ENCODE measurements at places on chromosomes 16 and 17. TPM values are rescaled to one million over a fixed set of nuclear protein-coding genes. Genes with fewer than 3 reads are reported as not detected.

Gene APPBP2
- 21.4 TPM for total RNA-seq

Gene SMG1
- 148 TPM for total RNA-seq

Gene CCDC40
- total RNA-seq, result 0.37 TPM

GRCh38 chr16:81881228-81881627 is 102.1 kb downstream of the PLCG2 start:
- no peak for DNase-seq

DNA sequence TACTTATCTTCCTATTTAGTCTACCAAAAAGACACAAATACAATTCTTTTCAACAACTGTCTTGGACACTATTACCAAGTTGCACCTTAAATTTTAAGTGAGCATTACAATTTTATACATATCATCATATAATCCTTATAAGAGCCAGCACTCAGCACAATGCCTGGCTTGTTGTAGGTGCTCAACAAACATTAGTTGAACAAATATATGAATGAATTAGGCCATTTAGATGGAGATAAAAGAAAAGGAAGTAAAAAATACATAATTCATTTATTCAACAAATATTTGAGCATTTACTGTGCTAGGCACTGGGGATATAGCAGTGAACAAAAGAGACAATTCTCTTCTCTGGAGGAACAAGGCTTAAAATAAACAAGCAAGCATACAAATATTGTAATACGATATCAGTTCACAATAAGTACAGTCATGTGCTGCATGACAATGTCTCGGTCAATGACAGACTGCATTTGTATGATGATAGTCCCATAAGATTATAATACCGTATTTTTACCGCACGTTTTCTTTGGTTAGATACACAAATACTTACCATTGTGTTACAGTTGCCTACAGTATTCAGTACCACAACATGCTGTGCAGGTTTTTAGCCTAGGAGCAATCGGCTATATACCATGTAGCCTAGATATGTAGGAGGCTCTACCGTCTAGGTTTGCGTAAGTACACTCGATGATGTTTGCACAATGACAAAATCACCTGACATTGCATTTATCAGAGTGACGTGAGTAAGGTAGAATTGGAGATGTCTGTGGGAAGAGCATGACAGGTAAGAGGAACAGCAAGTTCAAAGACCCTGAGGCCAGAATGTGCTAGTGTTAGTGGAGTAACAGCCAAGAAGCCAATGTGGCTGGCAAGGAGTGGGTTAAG is 86.4 kb upstream of the HS3ST2 start:
- no peak for DNase-seq

Gene TAC4
- total RNA-seq, result not detected

Gene CEP131
- total RNA-seq, result 15.6 TPM

- peak; percentile 79 for DNase-seq
These were observed 123.0 kb downstream of the RPTOR start for GRCh38 chr17:80667462-80668277.

DNA sequence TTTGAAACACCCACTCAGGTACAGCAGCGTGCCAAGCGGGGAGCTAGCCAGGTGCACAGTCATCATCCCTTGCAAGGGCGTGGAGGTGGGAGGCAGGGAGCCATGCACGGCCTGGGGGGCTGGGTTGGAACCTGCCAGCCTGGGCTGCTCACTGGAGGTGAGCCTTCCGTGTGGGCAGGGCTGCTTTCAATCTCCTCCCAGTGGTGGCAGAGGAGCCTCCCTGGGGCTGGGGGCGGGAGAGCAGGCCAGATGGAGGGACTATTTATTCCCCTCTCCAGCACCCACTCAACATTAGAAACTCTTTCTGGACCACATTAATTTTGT is 90.3 kb downstream of the KATNIP start:
- DNase-seq, result no peak

Gene BRIP1
- 19.9 TPM for total RNA-seq

Gene CCL1
- 111 TPM for total RNA-seq

- DNase-seq, result no peak
These were observed 64.4 kb downstream of the KSR1 start for GRCh38 chr17:27520491-27521185.

DNA sequence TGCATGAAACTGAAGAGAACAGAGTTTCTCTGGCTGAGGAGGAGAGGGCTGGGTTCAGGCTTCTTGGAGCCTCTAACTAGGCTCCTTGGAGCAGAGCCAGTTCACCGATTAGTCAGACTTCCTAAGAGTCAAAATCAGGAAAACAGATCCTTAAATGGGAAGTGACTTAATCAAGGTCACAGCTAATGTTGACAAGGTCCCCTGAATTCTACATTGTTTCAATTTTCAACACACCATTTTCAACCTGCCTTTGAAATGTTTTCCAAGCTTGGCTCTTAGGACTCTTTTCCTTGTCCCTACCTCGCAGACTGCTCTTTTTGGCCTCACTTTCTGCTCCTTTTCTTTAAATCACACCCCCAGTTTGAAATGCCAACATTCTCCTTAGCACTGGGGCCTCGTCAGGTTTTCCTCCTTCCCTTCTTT is 16.3 kb downstream of the MYL4 start:
- no peak for DNase-seq

DNA sequence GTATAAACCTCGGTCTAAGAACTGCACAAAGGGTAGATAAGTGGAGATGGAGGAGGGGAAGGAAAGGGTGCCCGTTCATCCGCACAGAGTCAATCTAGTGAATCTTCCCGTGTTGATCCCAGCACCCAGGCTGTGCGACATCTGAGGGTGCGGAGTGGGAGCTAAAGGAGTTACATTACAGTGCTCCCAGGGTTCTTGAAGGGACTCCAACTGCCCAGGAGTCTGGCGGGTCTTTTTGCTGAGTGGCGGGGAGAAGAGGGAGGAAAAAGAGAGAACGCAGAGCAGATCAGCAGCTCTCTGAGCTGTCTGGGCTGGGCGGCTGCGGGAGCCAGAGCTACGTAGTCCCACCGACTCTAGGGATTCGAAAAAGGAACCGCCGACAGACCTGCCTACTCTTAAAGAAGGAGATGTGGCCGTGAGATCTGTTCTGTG is 1.6 kb upstream of the CA10 start:
- no peak for DNase-seq

DNA sequence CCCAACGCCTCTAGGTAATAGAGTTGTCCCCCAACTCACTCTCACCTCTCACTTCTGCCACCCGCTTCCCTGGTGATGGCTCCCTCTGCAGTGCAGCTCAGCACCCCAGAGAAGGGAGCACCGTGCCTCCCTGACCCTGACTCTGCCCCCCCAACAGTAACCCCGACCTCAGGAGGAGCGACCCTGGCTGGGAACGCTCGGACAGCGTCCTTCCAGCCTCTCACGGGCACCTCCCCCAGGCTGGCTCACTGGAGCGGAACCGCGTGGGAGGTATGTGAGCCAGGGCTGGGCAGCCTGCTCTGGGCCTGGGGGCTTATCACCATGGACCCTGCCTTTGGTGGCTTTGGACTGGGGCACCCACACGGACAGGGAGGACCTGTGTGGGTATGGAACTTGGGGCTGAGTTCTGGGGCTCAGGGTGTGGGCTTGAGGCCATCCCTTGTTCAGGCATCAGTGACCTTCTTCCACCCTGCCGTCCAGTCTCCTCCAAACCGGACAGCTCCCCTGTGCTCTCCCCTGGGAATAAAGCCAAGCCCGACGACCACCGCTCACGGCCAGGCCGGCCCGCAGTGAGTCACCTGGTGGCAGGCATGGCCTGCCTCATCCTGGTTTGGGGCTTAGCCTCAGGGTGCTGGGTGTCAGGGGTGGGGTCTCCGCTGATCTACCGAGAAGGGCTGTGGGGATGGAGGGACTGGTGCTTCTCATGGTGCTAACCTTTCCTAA is 6.7 kb upstream of the C17orf107 start:
- no peak for DNase-seq

GRCh38 chr17:37117373-37118142 is 168.8 kb downstream of the AATF start:
- no peak for DNase-seq

GRCh38 chr16:1606774-1607173 is 5.1 kb downstream of the IFT140 start:
- no peak for DNase-seq

DNA sequence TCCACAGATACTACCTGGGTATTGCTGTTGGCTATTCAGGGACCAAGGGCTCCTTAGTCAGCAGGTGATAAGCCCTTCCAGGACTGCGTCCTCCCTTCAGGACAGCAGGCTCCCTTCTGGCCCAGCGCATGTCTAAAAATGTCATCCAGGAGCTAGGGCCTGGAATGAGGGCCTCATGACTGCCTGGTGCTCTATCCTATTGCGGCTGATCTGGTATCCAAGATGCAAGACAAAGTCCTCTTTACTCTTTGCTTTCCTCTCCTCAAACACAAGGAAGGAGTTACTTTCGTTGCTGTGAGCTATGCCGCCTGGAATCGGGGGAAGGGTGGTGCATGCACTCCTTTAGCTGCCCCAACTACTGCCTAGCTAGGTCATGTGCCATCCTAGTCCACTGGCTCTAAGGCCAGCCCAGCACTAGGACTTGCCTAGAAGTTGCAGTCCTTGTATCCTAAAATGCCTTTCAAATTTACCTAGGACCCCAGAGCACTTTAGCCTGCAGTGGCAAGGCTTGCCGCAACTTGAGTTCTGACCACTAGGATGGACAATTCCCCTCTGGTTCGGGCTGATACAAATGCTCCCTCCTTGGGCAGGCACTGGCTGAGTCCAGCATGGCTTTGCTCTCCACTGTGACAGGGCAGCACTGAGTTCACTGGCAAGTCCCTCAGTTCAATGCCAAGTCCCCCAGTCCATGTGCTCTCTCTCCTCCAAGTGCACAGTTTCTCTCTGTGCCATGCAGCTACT is 10.1 kb upstream of the TMEM219 start:
- no peak for DNase-seq

Gene KRT25
- not detected for total RNA-seq

GRCh38 chr17:51279183-51279582 is 18.8 kb downstream of the UTP18 start:
- DNase-seq, result no peak

Gene SLC13A2
- not detected for total RNA-seq

DNA sequence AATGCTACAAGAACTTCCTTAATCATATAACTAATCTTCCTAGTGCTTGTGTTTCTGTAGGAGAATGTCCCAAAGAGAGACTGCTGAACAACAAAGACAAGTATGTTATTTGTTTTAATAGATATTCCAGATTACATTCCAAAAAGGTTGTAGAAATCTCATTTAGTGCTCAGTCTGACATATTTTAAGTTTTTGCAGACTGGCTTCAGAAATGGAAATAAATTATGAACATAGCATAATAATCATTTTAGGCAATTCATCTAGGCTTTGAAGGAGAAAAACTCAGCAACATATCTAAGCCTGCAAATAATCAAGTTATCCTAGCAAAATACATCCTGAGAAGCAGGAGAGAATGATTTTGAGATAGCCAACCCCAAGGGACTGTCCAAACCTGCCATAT is 171.6 kb upstream of the CDH5 start:
- DNase-seq, result no peak

Gene NACA2
- total RNA-seq, result not detected

DNA sequence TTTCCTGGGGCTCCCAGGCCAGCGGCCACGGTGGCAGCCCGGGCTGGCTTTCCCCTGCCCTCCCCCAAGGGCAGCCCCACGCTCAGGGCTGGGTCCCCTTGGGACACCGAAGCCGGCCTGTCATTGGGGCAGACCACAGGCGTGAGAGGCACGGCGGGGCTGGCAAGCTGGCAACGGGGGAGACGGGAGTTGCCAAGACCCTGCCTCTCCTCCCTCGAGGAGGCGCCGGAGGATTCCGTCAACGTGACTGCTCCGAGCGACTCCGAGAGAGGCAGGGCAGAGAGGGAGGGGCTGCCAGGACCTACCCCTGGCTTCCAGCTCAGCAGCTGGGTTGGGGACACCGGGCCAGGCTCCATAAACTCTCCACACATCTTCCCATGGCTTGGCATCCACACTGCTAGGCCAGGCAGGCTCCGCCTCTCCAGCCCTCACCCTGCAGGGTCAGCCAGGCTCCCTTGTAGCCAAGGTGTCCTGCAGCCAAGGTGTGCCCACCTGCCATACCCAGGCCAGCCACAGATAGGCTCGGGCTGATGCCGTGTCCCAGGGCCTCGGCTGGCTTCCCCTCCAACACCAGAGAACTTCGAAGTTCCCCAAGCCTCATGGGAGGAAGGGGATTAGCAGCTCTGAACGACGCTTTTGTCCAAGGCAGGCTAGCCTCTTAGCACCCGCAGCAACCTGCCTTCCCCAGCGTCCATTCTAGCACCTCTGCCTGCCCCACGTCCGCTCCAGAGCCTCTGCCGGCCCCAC is 25.5 kb downstream of the TIMM22 start:
- DNase-seq, result no peak

Gene MMP2
- total RNA-seq, result not detected

DNA sequence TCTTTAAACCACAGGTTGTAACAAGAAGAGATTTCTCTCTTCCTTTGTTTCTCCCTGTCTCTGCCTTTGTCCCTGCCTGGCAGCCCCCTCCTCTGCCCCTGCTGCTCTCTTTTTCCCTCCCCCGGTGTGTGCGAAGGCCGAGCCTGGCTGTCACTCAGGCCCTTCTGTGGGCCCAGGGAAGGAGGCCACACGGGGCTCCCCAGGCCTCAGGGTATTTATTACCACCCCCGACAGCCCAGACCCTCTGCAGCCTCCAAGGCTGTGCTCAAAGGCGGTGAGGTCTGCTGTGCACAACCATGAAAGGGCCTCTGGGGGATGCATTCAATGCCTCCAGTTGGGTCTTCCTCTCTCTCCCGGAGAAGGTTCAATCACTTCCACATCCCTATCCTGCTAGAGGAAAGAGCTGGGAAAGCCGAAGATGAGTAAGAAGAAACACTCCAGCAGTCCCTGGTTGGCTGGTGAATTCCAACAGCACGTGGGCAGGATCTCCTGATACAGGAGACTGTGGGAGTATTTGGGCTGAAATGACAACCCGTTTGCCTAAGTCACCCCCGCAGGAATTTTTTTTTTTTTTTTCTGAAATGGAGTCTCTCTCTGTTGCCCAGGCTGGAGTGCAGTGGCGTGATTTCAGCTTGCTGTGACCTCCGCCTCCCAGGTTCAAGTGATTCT is 34.2 kb downstream of the ZNF423 start:
- no peak for DNase-seq

Gene CCDC154
- 1.3 TPM for total RNA-seq

Gene PDE6G
- total RNA-seq, result 3.7 TPM

DNA sequence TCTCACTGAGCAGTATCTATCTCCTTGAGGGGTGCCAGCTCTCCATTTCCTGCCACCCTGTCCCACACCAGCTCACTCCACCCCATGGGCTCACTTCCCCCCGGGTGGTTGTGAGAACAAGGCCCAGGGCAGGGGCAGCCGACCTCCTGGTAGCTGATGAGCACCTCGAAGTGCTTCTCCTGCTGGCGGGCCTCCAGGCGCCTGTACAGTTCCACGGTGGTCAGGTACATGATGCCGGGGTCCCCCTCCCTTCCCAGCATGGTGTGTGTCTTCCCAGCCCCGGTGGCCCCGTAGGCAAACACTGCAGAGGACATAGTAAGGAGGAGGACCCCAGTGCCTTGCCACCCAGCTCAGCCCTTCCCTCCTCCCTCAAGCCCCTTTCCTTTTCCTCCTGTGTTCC is 12.5 kb downstream of the KIF18B start:
- no peak for DNase-seq

Gene ATP1B2
- 0.14 TPM for total RNA-seq

Gene SLC5A2
- not detected for total RNA-seq

DNA sequence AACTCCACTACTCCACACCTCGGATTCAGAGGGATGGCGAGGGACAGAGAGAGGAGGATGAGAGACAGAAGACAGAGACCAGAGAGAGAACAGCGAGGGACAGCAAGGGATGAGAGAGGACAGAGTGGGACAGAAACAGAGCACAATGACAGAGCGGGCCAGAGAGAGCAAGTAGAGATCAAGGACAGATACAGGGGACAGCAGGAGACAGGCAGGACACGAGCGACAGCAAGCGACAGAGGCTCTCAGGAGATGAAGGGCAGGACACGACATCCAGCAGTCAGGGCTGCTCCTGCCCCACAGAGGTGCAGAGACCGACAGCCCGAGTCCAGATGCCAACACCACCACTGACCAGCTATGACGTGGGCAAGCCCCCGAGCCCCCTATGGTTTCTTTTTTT is 14.9 kb downstream of the CORO7 start:
- no peak for DNase-seq
